ENCODE measurements at places on chromosomes 6 and 20. TPM values are rescaled to one million over a fixed set of nuclear protein-coding genes. Genes with fewer than 3 reads are reported as not detected.

Gene PI16
- not detected for total RNA-seq

Gene C20orf96
- 0.15 TPM for total RNA-seq

Gene SDCBP2
- 11.3 TPM for total RNA-seq

Gene CST5
- total RNA-seq, result not detected

Gene TFAP2C
- total RNA-seq, result 7.3 TPM

Gene CST2
- total RNA-seq, result not detected

Gene ENPP3
- not detected for total RNA-seq

Gene SEL1L2
- not detected for total RNA-seq

Gene TMEM74B
- 0.39 TPM for total RNA-seq

Gene CLPSL1
- not detected for total RNA-seq

Gene MDFI
- 415 TPM for total RNA-seq

Gene TBXT
- not detected for total RNA-seq

Gene MYCT1
- total RNA-seq, result not detected

Gene COL21A1
- total RNA-seq, result 0.39 TPM

Gene GDAP1L1
- not detected for total RNA-seq

Gene ZBTB46
- total RNA-seq, result 0.78 TPM

Gene BPI
- not detected for total RNA-seq

Gene HCK
- not detected for total RNA-seq

Gene PLN
- total RNA-seq, result not detected

Gene EMILIN3
- not detected for total RNA-seq

Gene GHRH
- total RNA-seq, result not detected

Gene SLC26A8
- not detected for total RNA-seq

Gene BPIFA1
- total RNA-seq, result not detected

Gene RAET1L
- total RNA-seq, result 1.1 TPM

Gene HMGCLL1
- total RNA-seq, result 0.65 TPM

Gene IL17A
- not detected for total RNA-seq

Gene TRIM40
- not detected for total RNA-seq

Gene SOX4
- 17.5 TPM for total RNA-seq

Gene HRH3
- total RNA-seq, result not detected

Gene EFCAB8
- total RNA-seq, result not detected

Gene LIN28B
- total RNA-seq, result not detected

Gene XKR7
- total RNA-seq, result not detected

Gene DCDC2
- total RNA-seq, result not detected

Gene RIPPLY2
- total RNA-seq, result 0.11 TPM

Gene MAFB
- 0.65 TPM for total RNA-seq

Gene OPRM1
- total RNA-seq, result not detected

Gene EBF4
- total RNA-seq, result 0.15 TPM

Gene TMEM244
- not detected for total RNA-seq

Gene SAMD5
- total RNA-seq, result 1.8 TPM

Gene MOCS1
- 6.2 TPM for total RNA-seq

Gene TMX4
- 11.5 TPM for total RNA-seq

Gene OR11A1
- not detected for total RNA-seq
